ENCODE measurements at places on chromosomes 3 and 15.
A peak's percentile ranks its signal among the peaks of the same experiment; 100 is the strongest.

GRCh38 chr3:13495921-13496723 is 16.0 kb downstream of the HDAC11 start:
- DNase-seq = peak; percentile 64

DNA sequence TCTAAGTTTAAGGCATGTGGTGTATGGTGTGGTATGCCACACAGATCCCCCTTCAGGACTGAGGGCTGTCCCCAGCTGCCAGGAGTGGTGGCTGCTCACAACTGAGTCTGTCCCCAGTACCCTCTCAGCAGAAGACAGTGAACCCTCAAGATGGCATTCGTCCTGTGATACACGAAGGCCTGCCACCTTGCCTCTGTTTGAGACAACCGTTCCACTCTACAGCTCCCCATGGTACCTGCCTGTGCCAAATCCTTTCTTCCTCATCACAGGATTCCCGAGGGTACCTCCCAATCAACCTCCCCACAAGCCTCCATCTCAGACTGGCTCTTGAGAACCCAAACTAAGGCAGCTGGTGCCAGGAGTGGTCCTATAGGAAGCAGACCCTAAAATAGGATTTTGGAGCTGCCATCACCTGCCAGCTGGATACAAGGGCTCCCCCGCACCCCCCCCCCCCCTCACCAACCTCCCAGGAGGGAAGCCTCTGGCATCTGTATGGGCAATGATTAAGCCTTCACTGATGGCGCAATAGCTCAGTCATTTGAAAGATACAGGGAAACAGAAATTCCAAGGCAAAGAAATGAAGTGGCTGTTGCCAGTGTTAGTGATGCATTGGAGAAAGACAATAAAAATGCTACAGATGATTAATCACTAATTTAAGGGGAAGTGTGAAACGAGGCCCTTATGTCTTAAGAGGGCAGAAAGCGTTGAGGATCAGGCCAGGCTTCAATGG is 230.0 kb upstream of the LYSMD4 start:
- DNase-seq = no peak

DNA sequence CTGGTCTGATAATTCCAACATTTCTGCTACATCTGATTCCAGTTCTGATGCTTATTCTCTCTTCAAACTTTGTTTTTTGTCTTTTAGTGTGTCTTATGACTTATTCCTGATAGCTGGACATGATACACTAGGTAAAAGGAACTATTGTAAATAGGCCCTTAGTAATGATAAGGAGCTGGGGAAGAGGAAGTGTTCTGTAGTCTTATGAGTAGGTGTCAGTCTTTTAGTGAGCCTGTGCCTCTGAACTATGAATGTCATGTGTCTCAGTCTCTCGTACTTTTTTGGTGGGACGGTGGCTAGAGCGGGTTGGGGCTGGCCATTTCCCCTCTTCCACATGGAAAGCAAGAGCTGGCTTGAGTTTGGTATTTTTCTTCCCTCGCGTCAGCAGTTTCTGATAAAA is 41.2 kb downstream of the PCCB start:
- no peak for DNase-seq

- no peak for DNase-seq
Observed at GRCh38 chr3:156620260-156620659, 54.1 kb upstream of the TIPARP start.

- DNase-seq = peak; percentile 20
Observed at GRCh38 chr15:31977812-31978661, 52.3 kb upstream of the CHRNA7 start.

DNA sequence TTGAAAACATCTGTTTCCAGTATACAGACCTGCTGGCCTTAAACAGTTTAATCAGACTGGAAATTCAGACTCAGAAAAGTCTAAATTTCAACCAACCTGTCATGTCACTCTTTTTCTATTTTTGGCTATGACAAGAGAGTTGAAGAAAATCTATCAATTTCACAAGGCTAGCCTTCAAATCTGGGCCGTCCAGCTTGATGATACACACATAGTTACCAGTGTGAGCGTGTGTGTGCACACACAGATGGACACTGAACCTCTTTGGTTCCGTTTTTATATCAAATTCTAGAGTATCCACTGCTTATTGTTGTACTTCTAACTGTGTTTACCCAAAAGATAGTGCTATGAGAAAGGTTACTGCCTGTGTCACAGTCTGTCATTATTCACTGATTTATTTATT is 368.2 kb downstream of the LPP start:
- no peak for DNase-seq
